NCI-H526 treated with DMSO at 0.1 percent for 48 hours (cell line): ENCODE measurements at places on chromosomes 4 and X.
A peak's percentile ranks its signal among the peaks of the same experiment; 100 is the strongest.

DNA sequence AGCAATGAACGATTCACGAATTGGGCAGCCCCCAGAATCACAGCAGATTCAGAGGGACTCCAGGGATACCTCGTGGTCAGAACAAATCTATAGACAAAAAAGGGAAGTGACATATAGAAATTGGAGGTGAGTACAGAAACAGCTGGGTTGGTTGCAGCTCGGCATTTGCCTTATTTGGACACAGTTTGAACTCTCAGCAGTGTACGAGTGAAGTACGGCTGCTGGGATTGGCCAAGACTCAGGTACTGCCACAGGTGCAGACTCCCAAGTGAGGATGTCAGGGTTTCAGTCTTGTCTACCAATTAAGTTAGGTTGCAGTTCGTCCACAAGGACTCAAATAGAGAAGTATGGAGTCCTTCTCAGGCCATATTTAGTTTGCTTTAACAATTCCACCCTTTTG, 28.2 kb downstream of the HTT-AS start:
- no peak for DNase-seq

DNA sequence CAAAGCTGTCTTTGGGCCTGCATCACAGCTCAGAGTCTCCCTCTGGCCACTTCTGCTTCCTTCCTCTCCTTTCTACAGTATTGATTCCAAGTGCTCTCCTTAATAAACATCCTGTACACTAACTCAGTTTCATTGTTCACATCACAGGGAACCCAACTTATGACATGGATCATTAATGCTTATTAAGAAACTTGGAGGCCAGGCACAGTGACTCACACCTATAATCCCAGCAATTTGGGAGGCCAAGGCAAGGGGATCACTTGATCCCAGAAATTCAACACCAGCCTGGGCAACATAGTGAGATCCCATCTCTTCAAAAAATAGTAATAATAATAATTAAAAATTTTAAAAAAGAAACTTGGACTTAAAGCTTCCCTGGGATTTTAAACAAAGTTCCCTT, 89.2 kb upstream of the EFHC2 start:
- peak; percentile 23 for DNase-seq

DNA sequence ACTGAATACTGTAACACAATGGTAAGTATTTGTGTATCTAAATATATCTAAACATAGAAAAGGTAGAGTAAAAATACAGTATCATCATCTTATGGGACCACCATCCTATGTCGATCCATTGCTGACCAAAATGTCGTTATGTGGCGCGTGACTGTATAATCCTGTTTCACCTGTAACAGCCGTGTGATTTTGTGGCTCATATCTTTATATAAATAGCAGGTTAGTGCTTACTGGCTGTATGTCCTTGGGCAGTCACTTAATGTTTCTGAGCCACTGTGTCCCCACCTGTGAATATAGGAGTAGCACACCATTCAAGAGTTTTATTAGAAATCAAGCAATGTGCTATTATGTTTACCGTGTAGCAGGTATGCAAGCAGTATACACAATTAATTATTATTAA, 226.2 kb upstream of the FAT1 start:
- DNase-seq: no peak

DNA sequence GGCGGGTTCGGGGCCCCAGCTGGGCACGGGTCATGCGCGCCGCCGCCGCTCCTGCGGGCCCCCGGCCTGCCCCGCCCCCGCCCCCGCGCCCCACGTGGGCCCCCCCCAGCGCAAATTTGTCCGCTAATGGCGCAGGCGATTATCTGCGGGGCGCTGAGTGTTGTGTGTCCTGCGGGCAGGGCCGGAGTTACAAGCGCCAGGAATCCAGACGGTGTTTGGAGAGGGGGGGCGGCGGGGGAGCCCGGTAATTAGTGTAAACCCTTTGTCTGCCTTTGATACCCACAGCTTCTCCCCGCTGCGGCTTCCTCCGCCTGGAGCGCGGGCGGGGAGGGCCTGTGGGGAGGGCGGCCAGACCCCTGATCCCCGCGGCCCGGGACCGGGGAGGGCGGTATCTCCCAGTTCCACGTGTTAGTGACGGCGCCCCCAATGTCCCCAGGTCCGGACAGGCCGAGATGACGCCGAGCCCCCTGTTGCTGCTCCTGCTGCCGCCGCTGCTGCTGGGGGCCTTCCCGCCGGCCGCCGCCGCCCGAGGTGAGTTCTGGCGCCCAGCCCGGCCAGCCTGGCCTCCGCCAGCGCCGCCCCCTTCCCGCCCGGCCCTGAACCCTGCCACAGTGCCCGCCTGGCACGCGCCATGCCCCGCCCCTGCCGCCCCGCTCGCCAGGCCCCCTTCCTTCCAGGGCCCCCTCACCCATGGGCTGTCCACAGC, 761 bp downstream of the FGFRL1 start:
- no peak for DNase-seq

DNA sequence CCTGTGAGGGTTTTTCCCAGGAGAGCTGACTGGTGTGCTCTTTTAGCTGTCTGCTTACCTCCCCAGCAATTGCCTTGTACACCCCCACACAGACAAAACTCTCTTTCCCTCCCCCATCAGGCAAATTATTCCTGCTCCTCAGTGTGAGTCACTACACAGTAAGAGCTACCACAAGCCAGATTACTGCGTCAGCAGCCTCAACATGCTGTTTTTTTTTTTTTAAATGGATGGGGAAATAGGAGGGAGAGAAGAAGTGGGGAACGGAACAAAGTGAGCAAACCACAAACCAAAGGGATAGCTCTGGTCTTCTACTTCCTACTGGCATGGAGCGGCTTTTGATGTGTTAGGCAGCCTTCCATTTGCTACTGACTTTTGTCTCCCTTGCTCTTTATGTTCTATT, 107.5 kb upstream of the ACSL4 start:
- DNase-seq: no peak
